ENCODE measurements at places on chromosomes 2 and 18.

- no peak for DNase-seq
Observed at GRCh38 chr18:356778-357177, 88.9 kb upstream of the THOC1 start.

- DNase-seq: no peak
Observed at GRCh38 chr2:10057231-10058107, 14.1 kb downstream of the KLF11 start.

GRCh38 chr18:34094148-34094547, 130.6 kb downstream of the NOL4 start:
- DNase-seq: no peak

- no peak for DNase-seq
Observed at GRCh38 chr2:26193578-26194231, 20.8 kb downstream of the GAREM2 start.

DNA sequence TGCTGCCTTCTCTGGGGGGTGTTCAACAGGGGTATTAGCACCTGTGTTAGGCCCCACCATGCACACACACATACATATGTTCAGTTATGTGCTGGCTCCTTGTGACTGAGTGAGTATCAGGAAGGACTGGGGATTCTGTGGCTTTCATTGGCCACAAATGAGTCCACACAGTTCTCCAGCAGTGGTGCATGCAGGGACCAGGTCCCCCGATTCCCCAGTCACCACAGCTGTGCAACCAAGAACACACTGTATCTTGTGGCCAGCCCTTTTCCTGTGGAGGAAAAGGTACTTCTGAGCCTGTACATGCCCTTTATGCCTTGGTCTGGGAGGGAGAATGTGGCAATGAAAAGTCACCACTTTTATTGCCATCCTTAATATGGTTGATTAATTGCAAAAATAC, 74.9 kb upstream of the KLF7 start:
- DNase-seq: no peak

- no peak for DNase-seq
Observed at GRCh38 chr18:26089293-26090129, 902 bp downstream of the SS18 start.

- DNase-seq: no peak
Observed at GRCh38 chr2:239244625-239245024, 156.2 kb downstream of the HDAC4 start.

All from activated CD8-positive, alpha-beta memory T cell treated with anti-CD3 and anti-CD28 coated beads for 4 hours (primary cell).